ENCODE measurements at places on chromosomes 16 and 17. TPM values are rescaled to one million over a fixed set of nuclear protein-coding genes. Genes with fewer than 3 reads are reported as not detected.

GRCh38 chr17:18933102-18934058 is 18.6 kb upstream of the SLC5A10 start:
- no peak for DNase-seq

DNA sequence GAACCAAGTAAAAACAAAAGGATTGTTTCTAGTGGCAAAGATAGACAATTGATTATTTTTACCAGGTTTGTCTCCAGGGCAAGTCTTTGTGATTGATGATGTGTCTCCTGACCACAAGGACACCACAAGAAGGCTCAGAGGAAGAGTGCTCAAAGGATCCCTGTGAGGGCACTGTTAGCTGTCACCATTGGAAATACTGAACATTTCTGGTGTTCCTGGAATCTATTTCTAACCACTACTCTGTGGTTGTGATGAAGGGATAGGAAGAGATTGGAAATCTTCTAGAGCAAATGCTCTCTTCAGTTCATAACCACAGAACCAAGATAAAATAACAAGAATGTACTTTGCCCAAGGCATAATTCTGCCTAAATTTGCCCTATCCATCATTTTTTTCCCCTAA is 15.3 kb downstream of the RNF43 start:
- DNase-seq = peak; percentile 12

- no peak for DNase-seq
These were observed 139.2 kb downstream of the CDK5R1 start for GRCh38 chr17:32625971-32626370.

DNA sequence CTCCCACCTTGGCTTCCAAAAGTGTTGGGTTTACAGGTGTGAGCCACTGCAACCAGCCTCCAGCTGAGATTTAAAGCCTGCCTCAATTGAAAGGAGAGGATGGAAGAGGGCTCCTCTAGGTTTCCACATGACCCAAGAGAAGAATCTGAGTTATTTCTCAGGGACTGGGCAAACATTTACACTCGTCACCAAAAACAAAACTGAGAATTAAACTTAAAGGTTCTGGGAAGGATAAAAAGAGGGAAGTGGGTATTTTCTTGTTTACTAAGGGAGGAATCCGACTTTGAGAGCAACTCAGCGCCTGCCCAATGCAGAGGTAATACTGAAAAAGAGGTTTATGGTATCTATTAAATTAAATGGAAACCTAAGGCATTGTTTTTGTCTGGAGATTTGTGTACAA is 13.3 kb downstream of the HOXB1 start:
- no peak for DNase-seq

DNA sequence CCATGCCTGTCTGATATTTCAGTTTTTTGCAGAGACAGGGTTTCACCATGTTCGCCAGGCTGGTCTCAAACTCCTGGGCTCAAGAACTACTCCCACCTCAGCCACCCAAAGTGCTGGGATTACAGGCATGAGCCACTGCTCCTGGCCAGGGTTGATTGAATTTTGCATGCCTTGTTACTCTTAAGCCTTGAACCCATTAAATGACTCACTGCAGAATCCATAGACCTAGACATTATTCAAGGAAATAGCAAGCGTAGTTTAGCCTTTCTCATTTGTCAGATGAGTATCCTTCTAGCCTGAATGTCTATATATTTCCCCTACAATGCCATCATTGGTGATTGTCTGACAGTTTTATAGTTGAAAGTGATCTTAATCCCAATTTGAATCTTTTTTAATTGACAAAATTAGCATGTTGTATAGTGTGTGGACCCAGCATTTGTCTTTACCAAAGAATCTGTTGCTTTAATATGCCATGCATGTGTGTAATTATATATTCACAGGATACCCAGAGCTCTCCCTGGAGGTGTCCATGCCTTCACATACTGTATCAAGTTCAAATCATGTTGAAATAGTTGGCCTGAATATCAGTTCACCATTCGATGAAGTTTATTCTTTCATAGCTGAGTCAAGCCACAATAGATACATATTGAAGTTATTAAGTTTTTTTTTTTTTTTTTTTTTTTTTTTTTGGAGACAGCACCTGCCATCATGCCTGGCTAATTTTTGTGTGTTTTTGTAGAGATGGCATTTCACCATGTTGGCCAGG is 321.0 kb downstream of the CPPED1 start:
- DNase-seq = no peak

NLGN2 gene
- total RNA-seq = 9.9 TPM

GRCh38 chr17:8580952-8581658 is 49.4 kb downstream of the MYH10 start:
- peak; percentile 36 for DNase-seq

DNA sequence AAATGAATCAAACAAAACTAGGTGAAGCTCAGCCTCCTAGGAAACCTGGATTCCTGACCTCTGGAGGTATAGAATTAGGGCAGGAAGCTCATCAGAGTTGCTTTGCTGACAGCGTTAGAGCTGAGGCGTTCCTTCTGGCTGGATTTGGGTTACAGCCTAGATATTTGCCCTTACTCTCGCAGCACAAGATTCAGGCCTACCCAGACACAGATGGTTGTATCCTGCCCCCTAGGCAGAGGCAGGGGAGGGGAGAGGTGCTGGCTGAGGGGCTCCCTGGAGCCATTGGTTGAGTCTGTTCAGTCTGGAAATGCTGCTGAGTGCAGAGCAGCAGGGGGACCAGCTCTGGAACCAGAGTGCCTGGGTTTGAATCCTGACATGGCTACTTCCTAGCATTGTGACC is 78.4 kb downstream of the MPRIP start:
- no peak for DNase-seq

- peak; percentile 40 for DNase-seq
These were observed 20.5 kb downstream of the ST3GAL2 start for GRCh38 chr16:70418274-70418992.

DNA sequence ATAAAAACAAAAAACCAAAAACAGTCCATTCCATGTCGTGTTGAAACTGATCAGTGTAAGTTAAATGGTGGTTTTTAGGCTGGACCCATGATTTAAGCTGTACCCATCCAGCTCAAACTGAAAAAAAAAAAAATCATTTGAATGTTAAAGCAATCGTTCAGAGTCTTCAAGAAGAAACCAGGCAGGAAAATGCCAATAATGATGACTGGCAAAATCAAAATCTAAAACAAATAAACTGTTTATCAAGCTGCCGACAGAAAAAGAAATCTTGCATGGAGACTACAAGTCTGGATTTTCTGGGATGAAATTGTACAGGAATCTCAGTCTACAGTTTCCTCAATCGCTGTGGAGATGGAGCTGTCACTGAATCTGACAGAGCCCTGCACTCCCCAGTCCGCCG is 40.7 kb downstream of the SOST start:
- no peak for DNase-seq

DNA sequence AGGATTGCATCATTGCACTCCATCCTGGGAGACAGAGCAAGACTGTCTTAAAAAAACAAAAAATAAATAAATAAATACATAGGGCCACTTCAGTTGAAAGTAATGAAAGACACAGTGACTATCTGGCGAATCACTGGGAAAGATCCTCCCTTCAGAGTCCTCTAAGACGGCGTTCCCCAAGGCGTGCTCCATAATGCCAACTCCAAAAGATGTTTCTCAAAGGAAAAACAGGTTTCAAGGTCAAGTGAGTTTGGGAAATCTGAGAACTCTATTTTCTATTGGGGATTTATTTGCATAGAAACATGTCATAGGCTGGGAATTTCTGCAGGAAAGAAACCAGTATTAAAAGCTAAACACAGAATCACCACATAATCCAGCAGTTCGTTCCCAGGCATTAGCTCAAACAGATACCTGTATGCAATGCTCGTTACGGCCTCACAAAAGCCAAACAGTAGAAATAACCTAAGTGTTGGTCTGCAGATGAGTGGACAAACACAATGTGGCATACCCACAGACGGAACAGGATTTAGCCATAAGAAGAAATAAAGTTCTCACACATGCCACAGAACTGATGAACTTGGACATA is 7.9 kb downstream of the KLHDC4 start:
- DNase-seq = no peak

DNA sequence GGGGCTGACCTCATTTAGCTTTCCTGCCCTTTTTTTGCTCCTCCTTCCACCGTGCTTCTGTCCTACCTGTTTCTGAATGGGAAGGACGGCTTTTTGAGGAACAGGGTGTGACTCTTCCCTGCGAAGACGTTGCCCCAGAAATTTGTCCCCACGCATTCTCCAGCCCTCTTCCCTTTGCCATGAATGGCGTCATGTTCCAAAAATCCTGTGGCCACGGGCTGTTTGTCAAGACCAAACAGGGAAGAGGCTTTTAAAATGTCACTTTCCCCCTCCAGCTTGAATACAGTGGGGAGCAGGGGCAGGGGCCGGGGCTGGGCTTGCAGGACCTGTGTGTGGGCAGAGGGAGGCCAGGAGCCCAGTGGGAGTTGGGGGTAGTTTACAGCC is 13.9 kb downstream of the MPRIP start:
- DNase-seq = no peak

DNA sequence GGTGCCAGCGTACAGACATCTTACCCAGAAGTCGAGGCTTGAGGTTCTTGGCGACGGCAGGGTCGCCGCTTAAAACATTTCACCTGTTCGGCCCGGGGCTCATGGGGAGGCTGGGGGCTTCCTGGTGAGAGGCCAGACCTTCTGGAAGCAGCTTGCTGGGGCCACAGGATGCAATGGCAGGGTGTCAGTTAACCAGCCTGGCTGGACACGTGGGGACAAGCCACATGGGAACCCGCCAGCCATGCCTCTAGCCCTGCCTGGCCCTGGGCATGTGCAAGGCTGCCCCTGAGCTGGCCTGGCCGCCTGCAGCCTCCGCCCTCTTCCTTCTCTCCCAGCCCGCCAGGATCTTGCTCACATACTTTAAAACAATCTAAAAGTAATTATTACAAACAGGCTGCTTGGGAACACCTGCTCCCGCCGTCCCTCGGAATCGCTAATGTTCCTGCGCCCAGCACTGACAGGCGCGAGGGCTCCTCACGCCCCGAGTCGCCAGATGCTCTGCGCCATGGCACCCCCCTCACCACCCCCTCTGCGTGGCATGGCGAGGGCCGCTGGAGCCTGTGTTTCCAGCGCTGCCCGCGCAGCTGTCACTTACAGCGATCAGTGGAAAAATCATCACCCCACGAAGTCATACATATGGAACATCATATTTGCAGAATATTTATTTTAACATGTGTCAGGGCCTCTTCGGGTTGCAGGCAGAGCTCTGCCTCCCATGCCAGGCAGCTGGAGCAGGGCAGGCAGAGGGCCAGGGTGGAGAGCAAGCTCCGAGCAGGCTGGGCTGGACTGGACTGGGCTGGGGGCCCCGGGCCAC is 188.7 kb upstream of the GSE1 start:
- DNase-seq = peak; percentile 6

DNA sequence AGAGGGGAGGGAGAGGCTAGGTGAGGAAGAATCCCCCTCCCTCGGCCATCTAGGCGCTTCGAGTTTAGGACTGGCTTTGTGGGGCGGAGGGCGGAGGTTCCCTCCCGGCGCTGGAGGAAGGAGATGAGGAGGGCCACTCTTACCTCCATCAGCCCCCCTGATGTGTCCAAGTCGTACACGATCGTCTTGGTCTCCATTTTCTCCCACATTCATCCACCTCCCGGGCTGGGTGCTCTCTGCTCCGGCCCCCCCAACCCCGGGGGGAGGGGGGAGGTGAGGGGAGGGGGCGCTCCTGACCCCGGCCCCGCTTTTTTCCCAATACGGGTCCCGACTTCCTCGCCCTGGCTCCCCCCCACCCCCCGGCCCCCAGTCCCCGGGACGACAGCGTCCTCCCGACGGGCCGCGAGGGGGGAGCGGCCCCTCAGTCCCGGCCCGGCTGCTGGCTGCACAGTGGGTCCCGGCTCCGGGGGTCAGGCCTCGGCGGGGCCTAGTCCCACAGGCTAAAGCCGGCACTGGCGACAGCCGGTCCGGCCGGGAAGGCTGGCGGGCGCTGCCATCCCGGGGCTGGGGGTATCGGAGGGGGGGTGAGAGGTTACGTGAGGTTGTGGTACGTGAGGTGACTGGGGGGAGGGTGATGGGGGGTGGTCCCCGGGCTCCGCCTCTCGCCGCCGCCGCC is 428 bp downstream of the PHF12 start:
- DNase-seq = no peak

GRCh38 chr17:13558588-13558987 is 43.1 kb downstream of the HS3ST3A1 start:
- no peak for DNase-seq

GRCh38 chr16:89607937-89608740 is 5.3 kb upstream of the DPEP1 start:
- DNase-seq = no peak

GRCh38 chr17:165939-166338 is 15.5 kb downstream of the DOC2B start:
- no peak for DNase-seq

- no peak for DNase-seq
These were observed 92.6 kb downstream of the CACNG1 start for GRCh38 chr17:67137026-67137370.

GRCh38 chr17:75228305-75228704 is 22.8 kb downstream of the NUP85 start:
- no peak for DNase-seq

HSPB9 gene
- not detected for total RNA-seq

- no peak for DNase-seq
These were observed 1.3 kb downstream of the RILP start for GRCh38 chr17:1648173-1648962.

FN3K gene
- 2.3 TPM for total RNA-seq

- no peak for DNase-seq
These were observed 46.1 kb downstream of the PRMT7 start for GRCh38 chr16:68356919-68357286.

DNA sequence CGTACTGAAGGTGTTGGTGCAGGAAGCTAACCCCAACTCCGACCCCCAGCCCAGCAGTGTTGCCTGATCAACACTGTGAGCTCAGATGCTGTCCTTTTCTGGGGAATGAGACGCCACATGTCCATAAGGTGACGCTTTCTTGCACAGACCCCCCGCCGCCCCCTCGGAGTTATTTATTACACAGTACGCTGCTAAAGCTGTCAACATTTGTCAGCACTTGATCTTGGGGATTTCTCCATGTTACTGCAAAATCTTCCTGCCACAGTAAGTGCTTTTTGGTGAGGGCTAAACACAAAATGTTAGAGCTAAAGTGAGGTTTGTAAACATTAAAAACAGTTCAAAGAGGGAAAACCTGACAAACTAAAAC is 15.9 kb downstream of the CMTM3 start:
- DNase-seq = no peak

RSPRY1 gene
- 31.5 TPM for total RNA-seq

GRCh38 chr16:49524216-49524946 is 150.8 kb downstream of the C16orf78 start:
- no peak for DNase-seq

- DNase-seq = no peak
These were observed 4.0 kb upstream of the PHKG2 start for GRCh38 chr16:30744183-30744582.

ACSF2 gene
- total RNA-seq = 20.1 TPM

DNA sequence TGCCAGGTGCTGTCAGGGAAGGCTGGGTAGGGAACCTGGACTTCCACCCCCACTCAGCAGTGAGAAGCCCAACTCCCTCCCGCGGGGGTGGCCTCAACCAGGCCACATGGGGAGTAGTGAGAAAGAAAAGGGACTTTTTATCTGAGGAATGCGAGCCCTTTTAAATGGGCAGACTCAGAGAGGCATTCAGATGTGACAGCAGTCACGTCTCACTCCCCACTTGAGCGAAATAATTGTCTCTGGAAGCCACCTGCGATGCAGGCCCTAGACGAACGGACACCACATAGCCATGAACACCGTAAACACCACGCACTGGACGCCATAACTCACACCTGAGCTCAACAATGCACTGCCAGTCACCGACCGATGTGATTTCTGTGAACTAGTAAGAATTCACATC is 11.9 kb upstream of the CD300E start:
- no peak for DNase-seq
